ENCODE measurements at places on chromosomes 16 and 17. TPM values are rescaled to one million over a fixed set of nuclear protein-coding genes. Genes with fewer than 3 reads are reported as not detected.

The SULT1A1 gene
- total RNA-seq, result 8.7 TPM

The FLCN gene
- 22.2 TPM for total RNA-seq

The SEPTIN12 gene
- total RNA-seq, result not detected

The NPIPA3 gene
- total RNA-seq, result 1.7 TPM

The SMPD3 gene
- 0.19 TPM for total RNA-seq

The TK1 gene
- 111 TPM for total RNA-seq

The ENGASE gene
- total RNA-seq, result 33.9 TPM

The CACNG4 gene
- not detected for total RNA-seq

The NACA2 gene
- not detected for total RNA-seq

The IL34 gene
- not detected for total RNA-seq

The COG4 gene
- total RNA-seq, result 44.2 TPM

The HOXB9 gene
- 5.1 TPM for total RNA-seq

The LGALS9B gene
- not detected for total RNA-seq

The IQCK gene
- total RNA-seq, result 3.9 TPM

The CXCL16 gene
- total RNA-seq, result 1.7 TPM

The CHD9NB gene
- total RNA-seq, result 0.31 TPM

The NPW gene
- total RNA-seq, result 15.8 TPM

The KRTAP2-2 gene
- not detected for total RNA-seq

The SAMD14 gene
- 1.2 TPM for total RNA-seq

The KRT31 gene
- not detected for total RNA-seq

The EPX gene
- not detected for total RNA-seq

The ZPBP2 gene
- 0.42 TPM for total RNA-seq

The HOXB3 gene
- 3.0 TPM for total RNA-seq

The CNGB1 gene
- total RNA-seq, result not detected

The FBXW10 gene
- 0.19 TPM for total RNA-seq

The SEZ6L2 gene
- total RNA-seq, result 0.13 TPM

The OTOP2 gene
- not detected for total RNA-seq

The ABCA10 gene
- 0.30 TPM for total RNA-seq

The SLC7A5 gene
- 441 TPM for total RNA-seq

The SMIM36 gene
- not detected for total RNA-seq

The SPATA32 gene
- total RNA-seq, result 0.25 TPM

The SLC38A8 gene
- not detected for total RNA-seq

The TMEM95 gene
- total RNA-seq, result not detected

The PRAC1 gene
- not detected for total RNA-seq

The TMEM170A gene
- total RNA-seq, result 42.7 TPM

The HBZ gene
- total RNA-seq, result not detected

The CDH8 gene
- not detected for total RNA-seq

The SLC52A1 gene
- total RNA-seq, result 0.21 TPM

The C16orf96 gene
- total RNA-seq, result 0.08 TPM

The MEIOC gene
- total RNA-seq, result 0.15 TPM

The CBFA2T3 gene
- not detected for total RNA-seq

The PYDC1 gene
- not detected for total RNA-seq

The SLC16A13 gene
- 10.5 TPM for total RNA-seq

The SLC46A1 gene
- total RNA-seq, result 6.6 TPM

The OR3A3 gene
- total RNA-seq, result not detected

The SLC13A2 gene
- total RNA-seq, result not detected

The LPCAT2 gene
- total RNA-seq, result 0.19 TPM

The SULT1A2 gene
- 0.23 TPM for total RNA-seq

The MLKL gene
- total RNA-seq, result 17.5 TPM

The HOXB13 gene
- total RNA-seq, result not detected

The KRTAP9-9 gene
- total RNA-seq, result not detected

The SHBG gene
- not detected for total RNA-seq

The CCL7 gene
- not detected for total RNA-seq

The CRYM gene
- total RNA-seq, result not detected
